ENCODE measurements at places on chromosomes 6 and 20. TPM values are rescaled to one million over a fixed set of nuclear protein-coding genes. Genes with fewer than 3 reads are reported as not detected.

DNA sequence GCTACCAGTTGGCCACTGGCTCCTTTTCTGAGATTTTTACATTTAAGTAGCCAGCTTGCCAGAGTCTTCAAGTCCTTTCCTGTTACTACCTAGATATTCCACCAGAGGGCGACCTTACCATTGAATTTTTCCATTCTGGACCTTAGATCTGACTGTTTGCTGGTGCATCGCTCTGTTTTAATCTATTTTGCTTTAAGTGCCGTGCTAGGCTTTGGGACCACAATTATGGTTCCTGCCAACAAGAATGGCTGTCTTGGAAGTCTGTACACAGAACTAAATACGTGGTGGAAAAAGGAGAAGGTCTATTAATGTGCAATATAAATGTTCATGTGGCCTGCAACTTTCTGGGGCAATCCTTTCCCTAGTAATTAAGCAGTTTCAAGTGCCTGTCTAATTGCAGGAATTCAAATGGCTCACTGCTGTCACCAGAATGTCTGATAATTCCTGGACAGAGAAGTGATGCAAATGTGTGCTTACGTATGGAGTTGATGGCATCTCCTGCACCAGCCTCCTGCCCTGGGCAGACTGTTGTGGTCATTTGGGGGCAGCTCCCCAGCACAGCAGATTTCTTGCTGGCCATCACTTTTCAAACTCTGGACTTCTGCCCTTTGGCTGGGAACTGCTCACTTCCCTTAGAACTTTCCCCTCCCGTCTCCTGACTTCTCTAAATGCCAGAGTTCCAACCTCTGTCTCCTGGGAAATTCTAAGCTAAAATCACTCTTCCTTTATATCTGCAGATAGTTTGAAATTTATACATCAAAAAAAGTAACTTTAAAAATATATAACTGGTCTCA is 5.6 kb upstream of the HLA-DOA start:
- peaks cover 23% of the 10 kb centered on the region for H3K4me1 ChIP-seq
- H3K27ac ChIP-seq = no peak overlapping the region
- H3K27me3 ChIP-seq = no peaks in the 10 kb centered on the region
- no peak overlapping the region for H3K4me3 ChIP-seq
- H3K36me3 ChIP-seq = no peaks in the 10 kb centered on the region
- DNase-seq = peak; percentile 53

DNA sequence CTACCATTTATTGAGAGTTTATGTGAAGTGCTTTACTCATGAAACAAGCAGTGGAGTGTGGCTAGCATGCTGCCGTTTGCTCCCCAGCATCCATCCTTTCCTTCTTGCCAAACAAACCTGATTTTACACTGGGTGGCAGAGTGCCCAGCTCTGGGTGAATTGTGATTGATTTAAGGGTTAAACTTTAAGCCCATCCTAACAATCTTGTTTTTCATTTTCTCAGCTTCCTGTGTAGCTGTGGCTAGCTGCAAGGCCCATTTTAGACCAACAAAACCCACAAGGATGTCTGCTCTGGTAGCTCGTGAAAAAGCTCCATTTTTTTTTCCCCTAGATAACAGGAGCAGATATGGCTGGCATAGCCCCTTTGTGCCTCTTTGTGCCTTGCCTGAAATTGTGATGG is 77.7 kb upstream of the KCNG1 start:
- no peaks in the 10 kb centered on the region for H3K4me1 ChIP-seq
- no peak overlapping the region for H3K27ac ChIP-seq
- DNase-seq = no peak
- H3K36me3 ChIP-seq = no peaks in the 10 kb centered on the region
- no peak overlapping the region for H3K4me3 ChIP-seq

DNA sequence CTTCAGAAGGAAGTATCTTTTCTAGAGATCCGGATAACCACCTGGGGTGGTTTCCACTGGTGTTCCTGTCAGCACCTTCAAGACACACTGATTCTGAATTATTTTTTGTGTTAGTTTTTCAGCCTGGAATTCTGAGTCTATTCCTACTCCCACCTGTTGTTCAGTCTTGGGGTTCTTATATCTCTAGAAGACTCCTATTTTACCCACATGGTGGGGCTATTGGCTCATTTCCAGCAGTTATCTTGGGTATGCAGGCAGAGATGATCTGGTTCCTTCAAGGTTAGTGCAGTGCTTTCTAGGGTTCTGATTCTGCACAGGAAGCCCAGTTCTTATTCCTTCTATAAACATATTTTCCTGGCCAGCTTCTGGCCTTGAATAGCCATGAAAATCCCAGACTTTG is 175.6 kb upstream of the PDE7B start:
- no peaks in the 10 kb centered on the region for H3K36me3 ChIP-seq
- peaks cover 19% of the 10 kb centered on the region for H3K4me1 ChIP-seq
- H3K27ac ChIP-seq = no peak overlapping the region
- peak; percentile 51 for DNase-seq
- H3K27me3 ChIP-seq = no peaks in the 10 kb centered on the region

DNA sequence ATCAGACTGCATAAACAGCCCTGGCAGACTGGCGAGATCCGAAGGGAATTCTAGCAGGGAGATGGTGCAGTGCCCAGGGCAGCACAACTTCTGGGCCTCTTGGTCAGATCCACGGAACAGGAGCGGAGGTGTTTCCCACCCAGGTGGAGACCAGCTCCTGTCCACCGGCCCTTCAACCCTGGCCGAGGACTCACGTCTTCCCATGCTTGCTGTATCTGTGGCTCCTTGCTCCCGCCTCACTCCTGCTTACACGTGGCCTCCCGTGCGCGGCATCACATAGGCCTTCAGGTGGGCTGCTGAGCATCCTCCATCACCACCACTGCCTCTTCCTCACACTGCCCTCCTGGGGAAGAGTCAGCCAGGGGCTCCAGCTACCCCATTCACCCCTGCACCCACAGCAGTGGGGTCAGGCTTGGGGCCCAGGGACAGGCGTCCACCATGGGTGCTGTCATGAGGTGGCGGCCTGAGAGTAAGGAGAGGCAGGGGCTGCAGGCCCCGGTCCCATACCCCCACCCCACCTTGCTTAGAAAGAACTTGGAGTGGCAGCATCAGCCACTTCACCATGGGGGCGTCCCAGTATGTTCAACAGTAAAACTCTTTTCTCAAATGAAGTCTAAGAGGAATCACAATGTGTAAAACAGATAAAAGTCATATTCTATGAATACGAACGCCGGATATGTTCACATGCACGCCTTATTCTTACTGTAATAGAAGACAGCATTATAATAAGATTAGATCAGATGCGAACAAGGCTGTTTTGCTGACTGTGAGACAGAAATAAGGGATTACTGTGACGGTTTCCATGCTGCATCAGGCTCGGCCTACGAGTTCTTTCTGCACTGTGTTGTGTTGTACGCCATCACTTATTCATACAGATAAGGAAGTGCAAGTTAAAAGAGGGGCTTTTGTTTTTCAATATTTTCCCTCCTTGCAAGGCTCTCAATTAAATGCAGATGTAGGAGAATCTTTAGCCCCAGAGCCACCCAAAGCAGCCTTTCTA is 165.4 kb downstream of the GRM4 start:
- no peak overlapping the region for H3K27ac ChIP-seq
- H3K36me3 ChIP-seq = no peaks in the 10 kb centered on the region
- H3K4me3 ChIP-seq = no peak overlapping the region
- peaks cover 12% of the 10 kb centered on the region for H3K27me3 ChIP-seq

DNA sequence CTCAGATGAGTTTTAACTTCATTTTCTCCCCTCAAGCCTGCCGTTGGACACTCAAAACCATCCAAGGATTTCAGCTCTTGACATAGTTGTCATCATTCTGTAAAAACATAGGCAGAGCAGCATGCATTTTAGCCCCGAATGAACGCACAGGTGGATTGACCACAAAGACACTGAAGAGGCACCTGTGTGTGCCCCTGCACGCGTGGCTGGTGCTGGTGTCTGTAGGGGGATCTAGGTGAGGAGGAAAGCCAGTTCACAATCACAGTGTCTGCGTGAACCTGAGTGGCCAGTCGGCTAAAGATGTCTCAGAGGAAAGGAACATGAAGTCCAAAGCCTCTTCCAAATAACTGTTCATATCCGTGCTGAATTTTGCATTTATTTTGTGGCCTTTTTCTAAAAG is 309.2 kb downstream of the QKI start:
- no peak for DNase-seq
- no peaks in the 10 kb centered on the region for H3K36me3 ChIP-seq
- H3K4me1 ChIP-seq = no peaks in the 10 kb centered on the region
- no peak overlapping the region for H3K4me3 ChIP-seq
- H3K27me3 ChIP-seq = no peaks in the 10 kb centered on the region

- H3K27ac ChIP-seq = no peak overlapping the region
- no peaks in the 10 kb centered on the region for H3K4me1 ChIP-seq
- no peak overlapping the region for H3K4me3 ChIP-seq
- no peaks in the 10 kb centered on the region for H3K36me3 ChIP-seq
- peaks cover 26% of the 10 kb centered on the region for H3K27me3 ChIP-seq
Measured at GRCh38 chr20:21049305-21049828, 56.8 kb downstream of the LINC00237 start.

- H3K36me3 ChIP-seq = peaks cover 85% of the 10 kb centered on the region
- no peak for DNase-seq
- peaks cover 74% of the 10 kb centered on the region for H3K4me1 ChIP-seq
- H3K27me3 ChIP-seq = no peaks in the 10 kb centered on the region
- peak overlapping the region; percentile 88 for H3K27ac ChIP-seq
Measured at GRCh38 chr6:111711476-111711875, 105.8 kb upstream of the TRAF3IP2 start.

DNA sequence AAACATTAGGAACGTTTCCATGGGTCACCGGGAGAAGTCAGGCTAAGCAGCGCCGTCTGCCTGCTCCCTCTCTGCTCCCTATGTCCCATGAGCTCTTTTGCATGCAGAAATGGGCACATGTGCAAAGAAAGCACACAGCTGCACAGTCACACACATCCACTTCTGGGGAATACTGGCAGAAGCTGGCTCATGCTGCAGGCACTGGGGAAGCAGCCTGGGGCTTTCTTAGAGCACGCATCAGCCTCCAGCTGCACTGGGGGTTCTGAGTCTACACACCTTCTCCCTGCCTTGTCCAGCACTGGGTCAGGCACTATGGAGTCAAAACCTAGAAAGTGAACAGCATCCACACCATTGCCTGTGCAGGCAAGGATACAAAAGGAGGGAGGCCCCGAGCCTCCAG is 76.1 kb upstream of the FOXQ1 start:
- no peak overlapping the region for H3K4me3 ChIP-seq
- no peak for DNase-seq
- H3K4me1 ChIP-seq = no peaks in the 10 kb centered on the region

- H3K27ac ChIP-seq = no peak overlapping the region
- H3K4me3 ChIP-seq = no peak overlapping the region
- H3K36me3 ChIP-seq = peaks cover 15% of the 10 kb centered on the region
- DNase-seq = no peak
Measured at GRCh38 chr6:13471184-13471583, 16.2 kb downstream of the GFOD1 start.

GRCh38 chr6:167020206-167020605 is 21.0 kb downstream of the CEP43 start:
- no peak for DNase-seq
- H3K27me3 ChIP-seq = no peaks in the 10 kb centered on the region
- no peak overlapping the region for H3K27ac ChIP-seq
- no peak overlapping the region for H3K4me3 ChIP-seq
- peaks cover 19% of the 10 kb centered on the region for H3K36me3 ChIP-seq
- no peaks in the 10 kb centered on the region for H3K4me1 ChIP-seq

DNA sequence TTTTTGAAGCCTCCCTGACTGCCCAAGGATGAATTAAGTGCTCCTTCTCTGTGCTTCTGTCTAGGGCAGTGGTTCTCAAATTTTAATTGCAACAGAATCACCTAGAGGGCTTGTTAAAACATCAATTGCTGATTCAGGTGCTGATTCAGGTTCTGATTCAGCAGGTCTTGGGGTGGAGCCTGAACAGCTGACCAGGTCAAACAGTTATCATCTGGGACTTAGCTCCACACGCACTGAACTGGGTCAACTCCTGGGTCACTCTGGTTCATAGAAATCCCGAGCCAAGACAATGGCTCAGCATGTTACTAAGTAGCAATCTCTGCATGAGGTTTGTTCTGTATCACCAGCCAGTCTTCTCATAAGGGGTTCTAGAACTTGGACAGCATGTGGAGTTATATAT is 192.3 kb downstream of the GJA1 start:
- no peaks in the 10 kb centered on the region for H3K27me3 ChIP-seq
- DNase-seq = no peak
- no peak overlapping the region for H3K4me3 ChIP-seq
- no peaks in the 10 kb centered on the region for H3K4me1 ChIP-seq
- H3K36me3 ChIP-seq = no peaks in the 10 kb centered on the region
- no peak overlapping the region for H3K27ac ChIP-seq

GRCh38 chr6:37115236-37115895 is 54.6 kb upstream of the PIM1 start:
- H3K27me3 ChIP-seq = no peaks in the 10 kb centered on the region
- peaks cover 15% of the 10 kb centered on the region for H3K4me1 ChIP-seq
- DNase-seq = no peak
- no peak overlapping the region for H3K27ac ChIP-seq
- H3K4me3 ChIP-seq = no peak overlapping the region

DNA sequence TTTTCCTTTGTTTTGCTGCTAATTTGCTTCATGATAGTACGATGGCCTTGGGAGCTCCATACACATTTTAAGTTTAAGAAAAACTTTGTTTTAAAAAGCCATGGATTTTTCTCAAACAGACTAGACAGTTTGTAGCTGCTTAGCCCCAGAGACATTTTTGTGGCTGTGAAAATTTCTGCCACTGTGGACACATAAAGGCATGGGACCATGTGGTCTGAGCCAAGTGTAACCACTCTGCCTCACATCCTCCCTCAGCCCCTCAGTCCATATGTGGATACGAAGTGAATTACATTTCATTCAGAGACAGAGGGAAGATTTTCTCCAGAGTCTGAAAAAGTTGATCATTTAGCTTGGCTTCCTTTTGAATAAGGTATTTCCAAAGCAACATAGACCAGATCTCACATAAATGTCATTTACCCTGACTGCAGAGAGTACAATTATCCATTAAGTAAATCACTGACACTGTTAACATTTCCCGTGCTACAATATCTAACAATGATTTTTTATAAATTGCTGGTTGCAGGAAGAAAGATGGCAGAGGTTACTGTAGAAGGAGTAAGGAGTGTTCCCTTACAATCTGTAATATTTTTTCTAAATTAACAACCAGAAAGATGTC is 87.4 kb downstream of the GJA1 start:
- no peak overlapping the region for H3K27ac ChIP-seq
- no peaks in the 10 kb centered on the region for H3K27me3 ChIP-seq
- no peak overlapping the region for H3K4me3 ChIP-seq
- DNase-seq = no peak
- no peaks in the 10 kb centered on the region for H3K36me3 ChIP-seq

- no peaks in the 10 kb centered on the region for H3K27me3 ChIP-seq
- H3K4me1 ChIP-seq = peaks cover 56% of the 10 kb centered on the region
- no peak overlapping the region for H3K27ac ChIP-seq
Measured at GRCh38 chr20:25198663-25199383, 3.3 kb downstream of the ENTPD6 start.

GRCh38 chr6:108734271-108734922 is 113.8 kb upstream of the ARMC2 start:
- no peak for DNase-seq
- no peak overlapping the region for H3K27ac ChIP-seq
- no peak overlapping the region for H3K4me3 ChIP-seq
- H3K27me3 ChIP-seq = no peaks in the 10 kb centered on the region
- H3K4me1 ChIP-seq = peaks cover 4% of the 10 kb centered on the region

GRCh38 chr6:111747396-111747795 is 125.9 kb downstream of the FYN start:
- H3K4me3 ChIP-seq = peak overlapping the region; percentile 25
- peak overlapping the region; percentile 85 for H3K27ac ChIP-seq
- H3K27me3 ChIP-seq = no peaks in the 10 kb centered on the region
- no peak for DNase-seq

Gene DNAH8
- total RNA-seq = 0.02 TPM

Gene SMIM8
- total RNA-seq = 8.5 TPM

Gene ZNFX1
- 43.8 TPM for total RNA-seq

Gene RAMACL
- 0.30 TPM for total RNA-seq

Gene PRDM13
- not detected for total RNA-seq

Gene EMILIN3
- total RNA-seq = 0.16 TPM
